ENCODE measurements at places on chromosomes 3 and 15.

GRCh38 chr3:38757721-38758120 lies 58.3 kb downstream of the SCN10A start:
- no peak for DNase-seq

DNA sequence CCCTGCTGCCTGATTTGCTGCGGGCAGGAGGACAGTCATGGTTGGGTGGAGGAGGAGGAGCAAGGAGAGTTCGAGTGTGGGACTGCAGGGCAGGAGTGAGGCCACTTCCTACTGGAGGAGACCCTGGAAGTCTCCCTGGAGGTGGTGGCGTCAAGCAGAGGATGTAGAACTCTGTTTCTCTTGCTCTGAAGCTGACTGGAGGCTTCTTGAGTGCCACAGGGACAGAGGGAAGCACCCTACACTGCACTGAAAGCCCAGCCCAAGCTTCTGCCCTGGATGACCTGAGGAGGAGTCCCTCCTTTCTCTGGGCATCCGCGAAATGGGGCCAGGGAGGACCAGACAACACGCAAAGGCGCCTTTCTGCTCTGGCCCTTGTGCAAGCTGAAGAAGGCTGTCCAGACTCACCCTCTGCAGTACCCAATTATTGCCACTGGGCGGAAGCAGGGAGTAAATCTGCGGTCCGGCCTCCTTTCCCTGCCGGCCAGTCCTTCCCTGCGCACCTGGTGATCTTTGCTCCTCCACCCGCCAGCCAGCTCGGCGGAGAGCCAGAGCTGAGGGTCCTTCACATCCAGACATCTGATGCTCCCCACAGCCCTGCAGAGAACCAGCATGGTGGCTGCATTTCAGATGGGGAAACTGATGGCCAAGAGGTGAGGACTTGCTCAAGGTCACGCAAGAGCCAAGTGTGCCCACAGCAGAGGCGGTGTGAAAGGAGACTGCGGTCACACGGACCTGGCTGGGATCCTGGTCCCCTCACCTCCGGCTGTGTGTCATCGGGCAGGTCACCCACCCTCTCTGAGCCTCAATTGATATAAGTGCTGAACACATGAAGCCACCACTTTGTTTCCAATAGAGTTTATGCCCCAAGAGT lies 207.1 kb downstream of the TBC1D2B start:
- DNase-seq: peak; percentile 10

DNA sequence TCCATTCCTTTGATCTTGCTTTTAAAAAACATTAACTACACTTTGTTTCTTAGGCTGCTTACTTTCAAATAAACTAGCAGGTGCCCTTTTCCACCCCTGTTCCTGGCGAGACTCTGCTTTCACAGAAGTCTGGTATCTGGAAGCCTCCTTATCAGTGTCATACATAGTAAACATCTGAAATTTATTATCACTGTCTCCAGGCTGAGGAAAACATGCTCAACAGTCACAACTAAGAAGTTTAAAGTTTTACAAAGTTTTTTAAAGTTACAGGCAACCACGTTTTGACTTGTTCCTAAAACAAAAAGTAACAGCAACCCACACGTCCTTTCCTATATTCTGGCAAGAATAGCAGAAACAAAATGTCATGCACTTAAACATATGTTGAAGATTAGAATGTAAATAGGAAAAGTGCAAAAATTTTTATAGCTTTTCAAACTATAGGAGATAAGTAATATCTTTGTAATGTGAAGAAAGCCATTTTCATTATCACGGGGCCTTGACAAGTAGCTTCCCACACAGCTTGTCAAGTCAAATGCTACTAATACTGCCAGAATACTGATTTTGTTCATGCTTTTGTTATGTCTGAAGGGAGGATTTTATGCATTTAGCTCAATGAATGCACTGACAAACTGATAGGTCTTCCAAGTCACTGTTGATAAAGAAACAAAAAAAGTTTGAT lies 275.2 kb upstream of the KCNMB2 start:
- no peak for DNase-seq

DNA sequence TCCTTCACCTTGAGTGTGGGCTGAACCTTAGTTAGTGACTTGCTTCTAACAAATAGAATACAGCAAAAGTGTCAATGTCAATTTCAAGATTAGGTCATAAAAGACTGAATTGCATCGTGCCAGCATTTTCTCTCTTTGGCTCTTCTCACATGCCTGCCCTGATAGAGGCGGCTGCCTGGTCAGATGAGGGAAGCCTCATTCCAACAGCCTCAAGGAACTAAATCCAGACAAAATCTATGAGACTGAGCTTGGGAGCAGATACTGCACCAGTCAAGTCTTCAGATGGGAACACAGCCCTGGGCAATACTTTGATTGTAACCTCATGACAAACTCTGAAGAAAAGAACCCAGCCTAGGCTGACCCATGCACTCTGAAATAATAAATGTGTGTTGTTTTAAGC lies 63.5 kb upstream of the MFGE8 start:
- DNase-seq: no peak

DNA sequence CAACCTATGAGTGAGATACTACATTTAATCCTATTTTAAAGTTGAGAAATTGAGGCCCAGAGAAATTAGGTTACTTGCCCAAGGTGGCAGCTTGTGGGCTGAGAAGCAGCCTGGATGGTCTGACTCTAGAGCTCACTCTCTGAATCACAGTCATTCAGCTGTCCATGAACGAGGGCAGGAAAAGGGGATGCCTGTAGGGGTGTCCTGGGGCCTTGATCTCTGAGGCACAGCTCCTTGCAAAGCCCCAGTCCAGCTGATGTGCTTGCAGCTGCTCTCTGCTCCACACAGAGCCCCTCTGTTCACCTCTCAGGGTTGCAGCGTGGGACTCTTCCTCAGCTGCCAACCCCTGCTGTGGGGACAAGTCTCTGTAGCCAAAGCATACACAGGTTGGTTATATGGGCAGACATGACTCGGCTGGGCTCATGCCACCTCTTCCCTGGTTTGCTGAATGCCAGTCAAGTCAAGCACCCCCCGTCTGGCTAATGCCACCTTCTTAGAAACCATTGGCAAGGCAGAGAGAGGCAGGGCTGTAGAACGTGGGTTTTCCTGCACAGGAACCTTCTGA lies 56.8 kb downstream of the GASK1A start:
- no peak for DNase-seq
